ENCODE measurements at places on chromosomes 16 and 17.

DNA sequence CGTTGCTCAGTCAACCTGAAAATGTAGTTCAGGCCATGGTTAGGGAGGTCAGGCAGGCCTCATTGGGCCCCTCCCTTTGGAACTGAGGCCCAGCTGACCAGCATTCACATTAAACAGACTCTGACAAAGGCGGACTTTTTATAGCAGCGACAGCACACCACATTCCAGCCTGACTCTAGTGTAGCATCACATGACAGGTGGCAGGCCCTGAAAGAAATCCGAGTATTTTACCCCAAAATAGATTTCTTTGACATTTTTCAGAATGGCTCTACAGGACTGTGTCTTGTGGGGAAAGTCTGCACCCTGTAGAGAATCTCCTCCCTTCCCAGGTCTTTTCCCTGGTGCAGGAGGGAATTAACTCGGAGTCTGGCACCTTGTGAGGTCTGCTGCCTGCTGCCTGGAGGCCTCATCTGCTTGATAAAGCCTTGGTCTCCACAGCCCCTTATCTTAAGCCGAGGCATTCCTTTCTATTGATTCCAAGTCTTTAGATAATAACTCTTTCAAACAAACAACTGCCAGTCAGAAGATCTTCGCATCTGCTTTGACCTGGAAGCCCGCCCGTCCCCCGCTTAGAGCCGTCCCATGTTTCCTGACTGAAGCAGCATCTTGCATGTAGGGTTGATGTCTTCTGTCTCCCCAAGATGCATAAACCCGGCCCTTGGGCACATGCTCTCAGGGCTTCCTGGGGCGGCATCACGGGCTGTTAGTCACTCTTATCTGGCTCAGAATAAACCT is 44.0 kb upstream of the CAPN15 start:
- DNase-seq = no peak

DNA sequence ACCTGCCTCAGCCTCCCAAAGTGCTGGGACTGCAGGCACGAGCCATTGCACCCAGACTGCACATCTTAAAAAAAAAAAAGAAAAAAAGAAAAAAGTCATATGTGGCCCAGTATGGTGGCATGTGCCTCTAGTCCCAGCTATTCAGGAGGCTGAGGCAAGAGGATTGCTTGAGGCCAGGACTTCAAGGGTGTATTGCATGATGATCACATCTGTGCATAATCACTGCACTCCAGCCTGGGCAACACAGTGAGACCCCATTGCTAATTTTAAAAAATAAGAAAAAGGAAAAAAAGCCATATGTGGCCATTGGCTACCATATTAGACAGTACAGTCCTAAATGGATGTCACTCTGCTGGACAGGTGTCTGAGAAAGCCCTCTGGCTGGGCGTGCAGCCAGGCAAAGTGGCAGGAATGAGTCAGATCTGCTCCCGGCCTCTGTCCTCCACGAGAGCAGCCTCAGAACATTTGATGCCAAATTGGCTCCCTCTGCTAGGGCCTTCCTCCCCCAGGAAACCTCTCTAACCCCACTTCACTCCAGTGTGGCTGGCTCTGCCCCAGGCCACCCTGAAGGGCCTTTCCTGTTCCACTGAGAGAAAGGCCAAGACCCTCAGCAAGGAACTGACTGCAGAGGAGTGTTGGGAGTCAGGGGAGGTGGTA is 14.7 kb downstream of the CA7 start:
- no peak for DNase-seq

DNA sequence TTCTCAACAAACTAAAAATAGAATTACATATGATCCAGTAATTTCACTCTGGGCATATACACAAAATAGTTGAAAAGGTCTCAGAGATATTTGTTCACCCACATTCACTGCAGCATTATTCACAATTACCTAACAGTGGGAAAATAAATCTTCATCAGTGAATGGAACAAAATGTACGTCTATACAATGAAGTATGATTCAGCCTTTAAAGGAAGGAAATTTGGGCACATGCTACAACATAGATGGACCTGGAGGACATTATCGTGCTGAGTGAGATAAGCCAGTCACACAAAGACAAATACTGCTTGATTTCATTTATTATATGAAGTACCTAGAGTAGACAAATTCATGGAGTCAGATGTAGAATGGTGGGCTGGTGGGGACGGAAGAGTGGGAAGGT is 47.0 kb downstream of the MFSD11 start:
- no peak for DNase-seq

- DNase-seq = no peak
Observed at GRCh38 chr16:49458656-49459445, 85.2 kb downstream of the C16orf78 start.

GRCh38 chr16:5412731-5413130 is 315.1 kb upstream of the EEF2KMT start:
- DNase-seq = no peak

GRCh38 chr17:44092051-44092450 is 21.5 kb downstream of the G6PC3 start:
- no peak for DNase-seq
